ENCODE measurements at places on chromosomes 2 and 18. TPM values are rescaled to one million over a fixed set of nuclear protein-coding genes. Genes with fewer than 3 reads are reported as not detected.

GRCh38 chr2:62293490-62294271, 97.8 kb downstream of the B3GNT2 start:
- no peaks in the 10 kb centered on the region for H3K4me1 ChIP-seq
- H3K27ac ChIP-seq = no peak overlapping the region
- DNase-seq = no peak
- H3K27me3 ChIP-seq = no peaks in the 10 kb centered on the region
- no peaks in the 10 kb centered on the region for H3K36me3 ChIP-seq

NLRC4 gene
- total RNA-seq = 0.58 TPM

DNA sequence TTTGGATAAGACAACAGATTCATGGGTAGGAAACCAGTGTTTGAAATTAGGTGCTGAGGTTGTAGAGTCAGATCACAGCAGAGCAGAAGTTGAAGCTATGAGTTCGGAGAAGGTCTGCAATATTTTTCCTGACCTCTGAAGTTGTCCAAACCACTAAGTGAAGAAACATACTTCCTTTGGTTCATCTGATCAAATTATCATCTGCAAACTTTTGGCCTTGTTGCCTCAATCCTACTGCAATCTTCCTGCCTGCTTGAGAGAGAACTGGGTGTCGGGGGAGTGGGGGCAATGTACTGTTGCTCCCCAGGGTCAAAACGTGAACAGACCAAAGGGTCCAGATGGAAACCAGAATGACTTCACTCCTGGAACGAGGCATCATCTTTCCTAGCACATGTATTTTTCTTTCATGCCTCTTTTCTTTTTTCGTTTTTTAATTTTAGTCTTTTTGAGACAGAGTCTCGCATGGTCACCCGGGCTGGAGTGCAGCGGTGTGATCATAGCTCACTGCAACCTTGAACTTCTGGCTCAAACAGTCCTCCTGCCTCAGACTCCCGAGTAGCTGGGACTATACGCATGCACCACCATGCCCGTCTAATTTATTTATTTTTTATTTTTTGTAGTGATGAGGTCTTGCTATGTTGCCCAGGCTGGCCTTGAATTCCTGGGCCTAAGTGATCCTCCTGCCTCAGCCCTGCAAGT, 42.7 kb downstream of the RAB31 start:
- no peak overlapping the region for H3K27ac ChIP-seq
- DNase-seq = no peak
- H3K4me3 ChIP-seq = no peak overlapping the region
- H3K27me3 ChIP-seq = peaks cover 11% of the 10 kb centered on the region

AFF3 gene
- 2.6 TPM for total RNA-seq

- DNase-seq = no peak
- H3K27ac ChIP-seq = no peak overlapping the region
- H3K4me1 ChIP-seq = no peaks in the 10 kb centered on the region
- H3K36me3 ChIP-seq = peaks cover 1% of the 10 kb centered on the region
- peaks cover 27% of the 10 kb centered on the region for H3K27me3 ChIP-seq
These were observed 9.4 kb upstream of the ADD2 start for GRCh38 chr2:70777450-70777849.

DNA sequence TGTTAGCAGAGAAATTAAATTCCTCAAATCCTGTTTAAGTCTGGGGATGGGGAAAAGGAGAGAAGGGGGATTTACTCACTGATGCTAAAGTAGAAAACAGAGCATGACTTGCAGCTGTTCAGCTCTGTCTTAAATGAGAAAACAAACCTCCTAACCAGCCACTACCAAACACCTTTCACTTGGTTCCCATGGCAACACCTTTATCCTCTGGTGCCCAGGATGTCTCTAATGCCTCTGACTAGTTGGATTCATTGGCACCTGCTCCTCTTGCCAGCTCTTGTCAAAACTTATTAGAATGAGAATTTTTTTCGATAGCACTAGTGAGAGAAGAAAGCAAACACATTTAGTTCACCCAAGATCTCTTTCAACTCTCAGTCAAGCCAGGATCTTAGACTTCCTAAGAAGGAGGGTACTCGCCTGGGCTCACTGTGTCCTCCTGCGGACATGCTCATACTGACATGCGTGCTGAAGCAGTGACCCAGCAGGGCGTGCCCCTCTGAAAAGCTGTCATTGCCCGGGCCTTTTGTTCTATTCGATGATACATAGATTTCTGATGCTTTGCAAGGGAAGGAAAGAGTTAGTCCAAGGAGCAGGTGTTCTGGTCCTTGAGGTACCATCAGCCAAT, 656.0 kb upstream of the CELF4 start:
- H3K36me3 ChIP-seq = no peaks in the 10 kb centered on the region
- no peak overlapping the region for H3K27ac ChIP-seq
- no peaks in the 10 kb centered on the region for H3K27me3 ChIP-seq
- DNase-seq = no peak
- H3K4me3 ChIP-seq = no peak overlapping the region
